ENCODE measurements at places on chromosomes 7 and 10. TPM values are rescaled to one million over a fixed set of nuclear protein-coding genes. Genes with fewer than 3 reads are reported as not detected.

Gene ATG9B
- 0.18 TPM for total RNA-seq

Gene DOCK4
- total RNA-seq = 37.2 TPM

Gene CLEC5A
- 0.04 TPM for total RNA-seq

Gene CNPY1
- total RNA-seq = not detected

Gene HYAL4
- total RNA-seq = 0.17 TPM

Gene LEP
- total RNA-seq = not detected

Gene SLC26A4
- 0.14 TPM for total RNA-seq

Gene UNCX
- not detected for total RNA-seq

Gene NEUROD6
- total RNA-seq = not detected

Gene SPDYE11
- not detected for total RNA-seq

Gene ASAH2B
- 4.1 TPM for total RNA-seq

Gene AQP1
- not detected for total RNA-seq

Gene PTCD1
- 5.3 TPM for total RNA-seq

Gene NUTM2E
- total RNA-seq = 0.20 TPM

Gene RAPGEF5
- total RNA-seq = 3.4 TPM

Gene NODAL
- 0.14 TPM for total RNA-seq

Gene OR6B1
- not detected for total RNA-seq

Gene TEX47
- total RNA-seq = not detected

Gene TAS2R3
- 0.44 TPM for total RNA-seq

Gene ZNF485
- 5.0 TPM for total RNA-seq

Gene A1CF
- not detected for total RNA-seq

Gene MYPN
- total RNA-seq = not detected

Gene DIP2C
- 4.7 TPM for total RNA-seq

Gene PPP1R17
- total RNA-seq = not detected

Gene FFAR4
- not detected for total RNA-seq

Gene AGR3
- total RNA-seq = not detected

Gene ANKRD30A
- not detected for total RNA-seq

Gene ZP3
- total RNA-seq = 7.8 TPM

Gene PPIA
- total RNA-seq = 4,396 TPM

Gene DGKB
- not detected for total RNA-seq

Gene FAM25C
- 0.92 TPM for total RNA-seq

Gene EPHA1
- 38.9 TPM for total RNA-seq

Gene ATRNL1
- 0.07 TPM for total RNA-seq

Gene NKX1-2
- 5.5 TPM for total RNA-seq

Gene CCZ1B
- total RNA-seq = 54.1 TPM

Gene TMEM139
- total RNA-seq = 7.6 TPM

Gene NRAP
- total RNA-seq = not detected

Gene CFAP46
- total RNA-seq = 1.8 TPM

Gene LIPN
- total RNA-seq = not detected

Gene PRPS1L1
- not detected for total RNA-seq

Gene CXCL12
- not detected for total RNA-seq

Gene DKK1
- 228 TPM for total RNA-seq

Gene CYP3A7
- not detected for total RNA-seq

Data from foreskin keratinocyte (primary cell).